ENCODE measurements at places on chromosomes 13 and 19.

DNA sequence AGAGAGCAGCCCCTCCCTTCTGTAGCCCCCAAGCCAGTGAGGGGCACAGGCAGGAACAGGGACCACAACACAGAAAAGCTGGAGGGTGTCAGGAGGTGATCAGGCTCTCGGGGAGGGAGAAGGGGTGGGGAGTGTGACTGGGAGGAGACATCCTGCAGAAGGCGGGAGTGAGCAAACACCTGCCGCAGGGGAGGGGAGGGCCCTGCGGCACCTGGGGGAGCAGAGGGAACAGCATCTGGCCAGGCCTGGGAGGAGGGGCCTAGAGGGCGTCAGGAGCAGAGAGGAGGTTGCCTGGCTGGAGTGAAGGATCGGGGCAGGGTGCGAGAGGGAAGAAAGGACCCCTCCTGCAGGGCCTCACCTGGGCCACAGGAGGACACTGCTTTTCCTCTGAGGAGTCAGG, 4.2 kb downstream of the KLK3 start:
- no peak for DNase-seq

DNA sequence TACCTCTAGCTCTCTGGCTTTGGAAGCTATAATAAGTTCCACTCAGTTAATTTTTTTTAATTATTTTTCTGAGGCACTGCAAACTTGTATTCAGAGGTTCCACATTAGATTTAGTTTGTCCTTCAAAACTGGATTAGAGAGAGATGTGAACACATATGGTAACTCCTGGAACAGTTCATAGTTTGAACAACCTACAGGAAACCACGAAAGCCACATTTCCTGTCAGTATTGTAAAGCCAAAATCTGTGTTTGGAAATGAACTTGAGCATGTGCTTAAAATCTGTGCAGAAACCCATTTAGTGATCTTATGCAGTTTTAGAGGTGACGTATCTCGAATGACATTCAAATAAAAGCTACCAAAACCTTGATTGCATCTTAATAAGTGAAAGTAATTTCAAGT, 1952.0 kb downstream of the OLFM4 start:
- no peak for DNase-seq

- DNase-seq, result no peak
These were observed 472.9 kb downstream of the FOXO1 start for GRCh38 chr13:40193286-40194223.

GRCh38 chr19:46288896-46289588, 7.8 kb upstream of the HIF3A start:
- no peak for DNase-seq

- DNase-seq, result no peak
These were observed 91.3 kb downstream of the ZMYM2 start for GRCh38 chr13:20049558-20050473.

- no peak for DNase-seq
These were observed 692.5 kb upstream of the MIR17HG start for GRCh38 chr13:90654970-90655369.

GRCh38 chr19:45115809-45116615, 23.0 kb downstream of the PPP1R37 start:
- DNase-seq, result no peak

DNA sequence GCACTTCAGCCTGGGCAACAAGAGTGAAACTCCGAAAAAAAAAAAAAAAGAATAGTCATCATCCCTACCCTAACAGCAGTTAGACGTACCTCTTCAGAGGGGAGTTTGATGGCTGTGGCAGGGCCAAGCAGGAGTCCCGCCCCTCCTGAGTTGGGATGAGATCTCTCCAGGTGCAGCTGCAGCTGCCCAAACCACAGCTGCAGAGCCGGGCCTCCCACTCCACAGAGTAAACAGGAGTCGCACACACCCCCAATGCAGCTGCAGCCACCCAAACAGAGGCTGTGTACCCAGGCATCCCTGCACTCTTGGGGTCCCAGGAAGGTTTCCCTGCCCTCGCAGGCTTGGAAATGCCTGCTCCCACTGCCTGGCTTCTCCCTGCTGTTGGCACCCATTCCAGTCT, 17.4 kb upstream of the MLLT1 start:
- no peak for DNase-seq

DNA sequence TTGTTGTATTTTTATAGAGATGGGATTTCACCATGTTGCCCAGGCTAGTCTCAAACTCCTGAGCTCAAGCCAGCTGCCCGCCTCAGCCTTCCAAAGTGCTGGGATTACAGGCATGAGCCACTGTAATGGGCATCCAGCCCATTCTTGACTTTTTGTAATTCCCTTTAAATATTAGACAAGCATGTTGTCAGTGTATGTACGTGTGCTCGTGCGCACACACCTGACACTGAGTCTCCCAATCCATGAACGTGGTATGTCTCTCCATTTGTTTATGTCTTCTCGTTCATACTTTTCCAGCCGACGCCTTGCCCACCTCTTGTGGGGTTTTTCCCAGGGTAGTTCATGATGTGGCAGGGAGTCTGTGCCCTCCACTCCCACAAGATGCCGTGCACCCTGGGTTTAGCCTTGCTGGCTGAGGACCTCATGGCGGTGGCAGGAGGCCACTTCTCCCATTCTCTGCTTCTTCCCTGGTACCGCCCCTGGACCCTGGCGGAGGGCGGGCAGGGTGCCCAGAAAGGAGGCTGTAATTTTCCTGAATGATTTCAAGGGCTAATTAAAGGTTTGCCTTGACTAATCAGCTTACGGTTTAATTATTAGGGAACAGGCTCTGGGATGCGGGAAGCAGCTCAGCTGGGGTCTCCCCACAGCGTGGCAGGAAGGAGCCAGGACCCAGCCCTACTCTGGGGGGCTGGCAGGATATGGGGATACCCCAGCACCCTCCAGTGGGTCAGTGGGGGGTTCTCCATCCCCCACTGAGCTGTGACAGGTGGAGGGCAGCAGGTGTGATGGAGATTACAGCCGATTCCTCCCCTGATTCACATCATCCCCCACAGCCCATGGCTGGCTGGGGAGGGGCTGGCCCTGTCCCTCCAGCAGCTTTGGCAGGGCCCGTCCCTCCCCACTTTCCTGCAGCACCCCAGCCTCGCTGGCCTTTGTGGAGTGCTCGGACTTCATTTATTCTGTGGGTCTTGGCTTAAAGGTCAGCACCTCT, 12.9 kb downstream of the PAK4 start:
- DNase-seq, result no peak

- no peak for DNase-seq
These were observed 37.7 kb downstream of the CNMD start for GRCh38 chr13:52701728-52702465.

DNA sequence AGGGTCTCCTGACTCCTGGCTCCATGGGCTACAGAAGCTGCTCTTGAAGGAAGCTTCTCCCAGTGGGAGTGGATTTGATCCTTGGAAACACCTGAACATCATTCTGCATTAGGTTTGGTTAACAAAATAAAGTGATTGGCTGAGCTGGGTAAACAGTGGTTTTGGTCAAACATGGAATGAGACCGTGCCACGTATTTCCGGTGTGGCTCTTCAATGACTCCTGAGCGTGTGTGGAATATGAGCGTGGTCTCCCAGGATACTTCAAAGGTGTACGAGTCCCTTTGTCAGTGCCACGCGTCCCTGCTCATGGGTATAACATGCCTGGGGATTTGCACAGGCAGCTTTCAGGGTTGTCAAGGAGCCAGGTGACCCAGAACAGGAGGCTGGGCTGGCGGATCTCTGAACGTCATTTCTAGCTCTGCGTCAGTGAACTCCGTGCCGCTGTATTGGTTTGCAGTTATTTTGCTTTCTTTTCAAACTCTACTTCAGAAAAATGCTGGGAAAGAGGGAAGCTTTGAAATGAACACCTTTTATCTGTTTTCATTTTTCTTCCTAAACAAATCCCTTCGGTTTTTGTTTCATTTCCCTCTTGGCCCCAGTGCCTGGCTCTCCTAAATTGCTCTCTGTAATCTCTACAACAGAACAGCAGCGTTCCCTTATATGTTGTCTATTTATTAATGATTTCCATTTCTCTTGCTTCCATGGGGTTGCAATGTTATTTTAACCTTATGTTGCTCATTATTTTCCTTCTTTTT, 26.3 kb upstream of the GJB6 start:
- no peak for DNase-seq

DNA sequence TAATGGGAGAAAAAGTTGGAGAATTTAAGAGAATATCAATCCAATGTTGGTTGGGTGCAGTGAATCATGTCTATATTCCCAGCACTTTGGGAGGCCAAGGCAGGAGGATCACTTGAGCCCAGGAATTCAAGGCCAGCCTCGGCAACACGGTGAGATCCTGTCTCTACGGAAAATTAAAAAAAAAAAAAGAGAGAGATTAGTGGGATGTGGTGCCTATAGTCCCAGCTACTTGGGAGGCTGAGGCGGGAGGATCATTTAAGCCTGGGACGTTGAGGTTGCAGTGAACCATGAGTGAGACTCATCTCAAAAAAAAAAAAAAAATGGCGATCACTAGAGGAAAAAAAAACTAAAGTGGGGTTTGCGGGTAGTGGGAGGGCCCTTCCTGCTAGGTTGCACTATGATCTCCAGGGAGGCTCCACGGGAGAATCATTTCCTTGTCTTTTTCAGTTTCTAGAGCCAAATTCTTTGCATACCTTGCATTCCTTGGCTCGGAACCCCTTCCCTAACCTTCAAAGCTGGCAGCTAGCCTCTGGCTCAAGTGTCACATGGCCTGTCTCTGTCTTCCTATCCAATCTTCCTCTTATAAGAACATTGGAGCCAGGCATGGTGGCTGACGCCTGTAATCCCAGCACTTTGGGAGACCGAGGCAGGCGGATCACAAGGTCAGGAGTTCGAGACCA, 5.8 kb upstream of the ERCC2 start:
- no peak for DNase-seq

GRCh38 chr19:51821456-51821855, 26.5 kb downstream of the FPR3 start:
- no peak for DNase-seq

- no peak for DNase-seq
These were observed 146.0 kb upstream of the KLF12 start for GRCh38 chr13:74280093-74280794.

DNA sequence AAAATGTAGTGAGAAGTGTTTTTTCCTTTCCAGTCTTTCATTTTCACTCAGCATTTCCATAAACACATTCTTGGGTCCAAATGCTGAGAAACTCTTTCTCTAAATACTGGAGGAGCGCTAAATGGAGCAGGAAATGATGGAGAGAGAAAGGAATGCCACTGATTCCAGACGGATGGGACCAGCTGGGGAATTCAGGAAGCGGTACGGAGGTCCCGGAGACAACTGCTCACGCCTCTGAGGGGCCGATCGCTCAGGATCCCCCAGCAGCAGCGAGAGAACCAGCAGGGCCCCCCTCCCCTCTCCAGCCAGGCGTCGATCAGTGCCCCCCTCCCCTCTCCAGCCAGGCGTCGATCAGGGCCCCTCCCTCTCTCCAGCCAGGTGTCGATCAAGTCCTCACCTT, 13.2 kb downstream of the RASA3 start:
- no peak for DNase-seq

GRCh38 chr13:56735537-56735942, 405.2 kb upstream of the PRR20A start:
- no peak for DNase-seq

DNA sequence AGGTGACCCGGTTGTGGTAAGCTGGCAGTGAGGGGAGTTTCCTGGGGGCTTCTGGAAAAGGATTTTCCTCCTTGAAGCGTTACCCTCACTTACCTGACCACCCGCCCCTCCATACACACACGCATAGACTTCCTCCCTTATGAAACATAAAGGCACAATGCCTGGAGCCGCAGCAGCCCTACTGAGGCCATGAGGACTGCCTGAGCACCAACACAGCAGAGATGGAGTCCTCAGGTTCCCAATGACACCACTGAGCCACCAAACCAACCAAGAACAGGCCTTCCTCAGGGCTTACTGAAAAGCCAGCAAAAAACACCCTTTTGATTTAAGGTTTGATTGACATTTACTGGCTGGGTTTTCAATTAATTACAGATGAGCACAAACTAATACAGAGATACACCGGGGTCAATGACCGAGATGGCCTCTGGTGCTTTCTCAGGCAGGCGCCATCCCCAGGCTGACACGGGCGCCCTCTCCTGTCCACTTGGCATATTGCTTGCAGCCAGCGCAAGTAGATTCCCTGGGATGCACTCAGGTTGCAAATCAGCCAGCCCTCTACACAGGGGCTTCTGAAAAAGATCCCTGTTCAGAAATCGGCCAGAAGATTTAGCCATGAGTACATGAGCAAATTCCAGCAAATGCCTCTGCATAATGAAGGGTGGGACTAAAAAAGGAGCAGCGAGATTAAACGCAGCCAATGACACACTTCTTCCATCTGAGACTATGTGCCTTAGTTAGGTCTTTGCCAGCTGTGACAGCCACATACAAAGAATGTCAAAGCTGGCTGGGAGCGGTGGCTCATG, 14.8 kb downstream of the OPA3 start:
- DNase-seq, result peak; percentile 56

- DNase-seq, result no peak
These were observed 250.9 kb upstream of the HTR2A start for GRCh38 chr13:47147812-47148119.

- DNase-seq, result no peak
These were observed 2.8 kb upstream of the ZNF83 start for GRCh38 chr19:52640916-52641315.

- DNase-seq, result no peak
These were observed 63.4 kb downstream of the EFNB2 start for GRCh38 chr13:106471957-106472543.

- no peak for DNase-seq
These were observed 502.3 kb downstream of the KCTD12 start for GRCh38 chr13:76383676-76384461.

DNA sequence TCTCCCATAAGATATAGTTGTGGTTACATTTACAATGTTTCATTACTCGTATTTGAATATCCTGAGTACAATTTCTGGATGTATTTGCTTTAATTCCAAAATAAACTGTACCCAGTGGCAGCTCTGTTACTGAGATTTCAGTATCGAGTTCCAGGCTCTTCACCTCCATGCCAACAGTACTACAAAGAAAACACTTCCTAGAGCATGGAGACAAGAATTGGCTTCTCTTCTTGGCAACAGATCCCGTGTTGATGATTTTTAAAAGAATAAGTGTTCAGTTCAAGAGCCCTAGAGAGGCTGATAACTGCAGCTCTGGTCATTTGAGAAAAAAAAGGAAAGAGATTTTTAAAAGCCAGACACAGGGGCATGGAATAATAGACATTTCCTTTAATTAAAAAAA, 302.8 kb downstream of the EFNB2 start:
- no peak for DNase-seq

Data from activated T-cell treated with anti-CD3 and anti-CD28 coated beads for 48 hours (primary cell).